ENCODE measurements at places on chromosomes 11 and 22.

- DNase-seq = no peak
Observed at GRCh38 chr22:41243361-41243760, 2.6 kb upstream of the CHADL start.

- DNase-seq = no peak
Observed at GRCh38 chr22:40334899-40335298, 11.4 kb upstream of the ADSL start.

GRCh38 chr11:1640076-1640946, 10.7 kb downstream of the KRTAP5-5 start:
- no peak for DNase-seq

DNA sequence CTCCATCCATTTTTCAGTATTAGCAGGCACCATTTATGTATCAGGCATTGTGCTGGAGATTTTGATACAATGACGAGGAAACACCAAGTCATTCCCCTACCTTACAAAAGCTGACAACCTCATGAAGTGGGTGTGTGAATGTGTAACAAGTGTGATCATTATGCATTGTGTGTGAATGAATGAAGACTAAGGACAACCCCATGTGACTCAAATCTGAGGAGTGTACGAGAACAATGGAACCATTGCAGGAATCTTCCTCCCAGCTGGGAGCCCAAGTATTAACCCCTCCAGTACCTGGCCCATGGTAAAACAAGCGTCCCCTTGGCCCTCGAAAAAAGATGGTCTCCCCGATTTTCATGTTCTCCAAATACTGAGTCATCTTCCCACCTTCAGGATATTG, 4.4 kb downstream of the CYB5R2 start:
- DNase-seq = no peak

DNA sequence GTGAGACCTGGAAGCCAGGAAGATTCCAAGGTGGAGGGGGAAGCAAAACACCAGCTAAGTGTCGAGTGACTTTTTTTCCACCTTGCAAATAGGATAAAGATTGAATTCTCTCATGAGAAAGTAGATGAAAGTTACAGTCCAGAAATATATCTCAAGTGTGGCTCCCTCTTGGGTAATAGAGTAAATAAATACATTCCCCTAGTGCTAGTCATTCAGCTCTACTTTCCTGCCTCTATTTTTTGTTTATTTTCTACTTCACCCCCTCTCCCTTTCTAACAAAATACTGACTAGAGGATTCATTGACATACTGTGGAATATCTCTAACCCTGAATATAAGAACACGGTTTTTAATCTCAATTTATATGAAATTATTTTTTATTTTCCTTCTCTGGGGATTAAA, 19.2 kb upstream of the OOSP4B start:
- no peak for DNase-seq
